ENCODE measurements at places on chromosomes 5 and 9.

GRCh38 chr5:128885649-128886255 lies 79.5 kb upstream of the SLC27A6 start:
- no peak for DNase-seq

- DNase-seq: no peak
These were observed 548 bp downstream of the TERT start for GRCh38 chr5:1294206-1294834.

DNA sequence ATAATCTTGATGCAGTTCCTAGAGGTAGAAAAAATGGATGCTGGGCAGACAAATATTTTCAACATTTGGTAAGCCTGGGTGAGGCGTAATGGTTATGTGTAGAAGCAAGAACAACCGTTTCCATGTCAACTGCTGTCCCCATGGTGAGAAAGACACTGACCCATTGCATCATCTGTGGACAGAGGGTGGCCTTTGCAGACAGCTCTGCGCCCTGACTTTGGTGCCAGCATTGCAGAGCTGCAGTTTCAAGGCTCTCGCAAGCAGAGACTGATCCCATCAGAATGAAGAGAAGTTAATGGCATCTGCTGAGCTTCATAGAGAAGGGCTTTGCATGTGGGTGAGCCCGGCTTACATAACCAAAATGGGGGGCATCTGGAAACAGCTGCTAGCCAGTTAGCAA lies 179.0 kb upstream of the ADRA1B start:
- DNase-seq: no peak

GRCh38 chr5:176296-176823 lies 14.9 kb upstream of the LRRC14B start:
- no peak for DNase-seq

DNA sequence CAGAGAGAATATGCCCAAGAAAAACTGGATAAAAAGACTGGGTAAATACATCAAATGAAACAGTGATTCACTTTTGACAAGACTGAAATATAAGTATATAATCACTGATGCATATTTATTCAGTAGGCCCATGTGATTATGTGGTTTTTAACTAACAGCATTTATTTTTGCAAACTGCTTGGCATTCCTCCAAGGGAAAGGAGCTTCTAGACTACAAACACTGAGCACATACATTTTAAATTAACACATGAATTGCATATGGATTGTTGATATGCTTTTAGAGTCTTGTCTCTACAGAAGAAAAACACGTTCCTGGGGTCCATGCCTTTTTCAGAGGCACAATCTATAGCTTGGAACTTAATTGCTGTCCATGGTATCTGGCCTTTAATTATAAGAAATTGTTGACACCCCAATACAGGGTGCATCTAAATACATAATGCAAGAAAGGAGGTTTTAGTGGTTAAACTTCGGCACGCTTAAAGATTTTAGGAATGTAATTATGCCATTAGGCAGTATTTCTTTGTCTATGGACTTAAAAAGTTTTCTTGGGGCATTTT lies 6.9 kb upstream of the MEIKIN start:
- no peak for DNase-seq

DNA sequence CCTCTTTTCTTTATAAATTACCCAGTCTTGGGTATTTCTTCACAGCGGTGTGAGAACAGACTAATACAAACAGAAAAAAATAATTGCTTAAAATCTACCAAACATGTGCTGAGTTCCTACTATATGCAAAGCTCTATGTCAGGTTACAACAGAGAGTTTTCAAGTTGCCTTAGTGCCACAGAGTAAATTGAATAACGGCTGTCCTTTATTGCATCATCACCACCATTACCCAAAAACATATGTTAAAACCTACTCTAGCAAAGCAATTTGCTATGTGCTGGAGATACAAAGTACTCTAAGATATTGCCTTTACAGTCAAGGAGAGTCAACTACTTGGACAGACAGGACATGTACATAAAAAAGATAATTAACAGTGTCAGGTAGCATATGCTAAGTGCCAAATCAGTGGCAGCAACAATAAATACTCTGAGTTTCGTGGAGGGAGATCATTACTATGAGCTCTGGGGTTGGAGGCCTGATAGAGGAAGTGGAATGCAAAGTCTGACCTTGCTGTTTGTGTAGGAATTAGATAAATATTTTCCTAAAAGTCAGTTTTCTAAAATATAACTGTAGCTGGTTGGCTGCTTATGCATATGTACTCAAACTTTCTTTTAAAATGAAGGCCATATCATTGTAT lies 1058.7 kb upstream of the WWC1 start:
- DNase-seq: no peak

DNA sequence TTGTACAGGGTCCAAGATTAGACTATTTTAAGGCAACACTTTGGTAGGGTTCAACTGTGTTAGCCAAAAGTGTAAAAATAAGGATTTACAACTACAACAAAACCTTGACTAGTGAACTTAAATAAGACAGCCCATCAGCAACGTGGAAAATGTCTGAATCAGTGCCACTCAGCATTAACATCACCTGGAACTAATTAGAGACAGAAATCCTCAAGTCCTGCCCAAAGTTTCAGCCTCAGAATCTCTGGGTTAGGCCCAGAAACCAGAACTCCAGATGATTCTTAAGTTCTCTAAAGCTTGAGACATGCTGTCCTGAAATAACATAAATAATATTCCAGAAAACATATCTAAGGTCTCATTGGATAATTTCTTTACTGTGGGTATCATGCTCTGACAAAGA lies 118.6 kb downstream of the SEMA6A start:
- DNase-seq: no peak

DNA sequence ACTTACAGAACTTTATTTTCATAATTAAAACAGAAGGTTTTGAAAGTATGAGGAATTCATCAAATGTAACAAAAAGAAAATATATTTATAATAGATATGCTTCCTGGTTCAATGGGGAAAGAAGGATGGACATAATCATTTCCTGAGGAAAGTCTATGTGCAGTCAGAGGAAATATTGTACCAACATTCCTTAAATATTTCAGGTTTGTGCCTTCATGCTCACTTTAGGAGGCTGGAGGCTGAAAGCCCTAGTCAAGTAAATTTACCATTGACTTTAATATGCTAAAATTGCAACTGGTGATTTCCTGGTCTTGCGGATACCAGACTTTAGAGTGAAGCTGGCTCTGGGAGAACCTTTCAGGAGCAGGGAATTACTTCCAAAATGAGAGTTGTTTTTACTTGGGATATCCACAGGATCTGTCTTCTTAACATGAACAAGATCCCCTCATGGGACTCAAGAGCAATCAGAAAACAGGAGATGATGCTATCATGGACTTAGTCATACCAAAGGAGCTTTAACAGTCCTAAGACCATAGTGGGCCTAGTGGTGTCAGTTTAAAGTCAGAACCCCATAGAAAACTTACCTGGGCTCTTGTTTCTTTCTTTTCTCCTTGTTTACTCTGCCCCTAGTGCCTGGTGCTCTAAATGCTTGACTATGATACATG lies 762.8 kb upstream of the GRAMD2B start:
- no peak for DNase-seq

DNA sequence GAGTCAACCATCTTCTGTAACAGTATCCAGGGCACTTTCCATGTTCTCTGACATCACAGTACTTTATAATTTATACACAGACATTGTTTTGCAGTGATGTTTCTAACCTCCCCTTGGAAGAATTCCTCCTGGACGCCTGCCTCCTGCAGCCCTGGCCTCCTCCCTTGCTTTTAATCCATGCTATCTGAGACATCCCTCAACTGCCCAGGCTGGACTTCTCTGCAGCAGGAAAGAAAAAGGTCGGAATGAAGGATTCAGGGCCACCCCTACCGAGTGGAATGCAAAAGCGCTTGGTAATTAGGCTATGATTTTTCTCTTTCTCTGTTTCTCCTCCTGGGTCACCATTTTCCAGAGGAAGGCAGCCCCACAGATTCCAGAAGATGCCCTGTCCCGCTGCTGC lies 47.0 kb upstream of the SHC3 start:
- DNase-seq: no peak

DNA sequence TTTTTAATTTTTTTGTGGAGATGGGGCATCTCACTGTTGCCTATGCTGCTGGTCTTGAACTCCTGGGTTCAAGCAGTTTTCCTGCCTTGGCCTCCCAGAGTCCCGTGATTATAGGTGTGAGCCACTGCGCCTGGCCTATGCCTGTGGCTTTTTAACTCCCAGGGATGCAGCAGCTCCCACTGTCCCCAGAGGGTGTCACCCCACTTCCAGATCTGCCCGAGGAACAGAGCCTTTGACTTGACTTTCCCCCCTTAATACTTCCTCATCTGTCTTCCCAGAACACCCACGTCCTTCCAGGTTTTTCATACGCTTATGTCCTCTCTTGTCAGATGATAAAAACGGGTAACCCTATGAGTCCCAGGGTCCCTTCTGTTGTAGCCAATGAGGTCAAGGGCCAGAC lies 7.6 kb upstream of the PRRC2B start:
- DNase-seq: no peak

DNA sequence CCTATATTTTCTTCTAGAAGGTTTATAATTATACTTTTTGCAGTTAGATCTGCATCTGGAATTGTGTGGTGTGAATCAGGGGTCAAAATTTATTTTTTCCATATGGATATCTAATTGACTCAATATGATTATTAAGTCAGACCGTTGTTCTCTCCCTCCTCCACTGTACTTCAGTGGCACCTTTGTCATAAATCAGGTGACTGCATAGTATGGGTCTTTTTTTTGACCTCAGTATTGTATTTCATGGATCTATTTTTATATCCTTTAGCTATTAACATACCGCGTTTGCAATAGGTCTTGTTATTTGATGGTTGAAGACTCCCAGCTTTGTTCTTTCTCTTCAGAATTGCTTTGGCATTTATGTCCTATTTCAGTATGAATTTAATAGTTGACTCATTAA lies 107.4 kb downstream of the BOD1 start:
- no peak for DNase-seq

- no peak for DNase-seq
These were observed 2.6 kb downstream of the ENDOG start for GRCh38 chr9:128820665-128821583.

GRCh38 chr9:106869028-106869427 lies 6.1 kb downstream of the ZNF462 start:
- DNase-seq: no peak

DNA sequence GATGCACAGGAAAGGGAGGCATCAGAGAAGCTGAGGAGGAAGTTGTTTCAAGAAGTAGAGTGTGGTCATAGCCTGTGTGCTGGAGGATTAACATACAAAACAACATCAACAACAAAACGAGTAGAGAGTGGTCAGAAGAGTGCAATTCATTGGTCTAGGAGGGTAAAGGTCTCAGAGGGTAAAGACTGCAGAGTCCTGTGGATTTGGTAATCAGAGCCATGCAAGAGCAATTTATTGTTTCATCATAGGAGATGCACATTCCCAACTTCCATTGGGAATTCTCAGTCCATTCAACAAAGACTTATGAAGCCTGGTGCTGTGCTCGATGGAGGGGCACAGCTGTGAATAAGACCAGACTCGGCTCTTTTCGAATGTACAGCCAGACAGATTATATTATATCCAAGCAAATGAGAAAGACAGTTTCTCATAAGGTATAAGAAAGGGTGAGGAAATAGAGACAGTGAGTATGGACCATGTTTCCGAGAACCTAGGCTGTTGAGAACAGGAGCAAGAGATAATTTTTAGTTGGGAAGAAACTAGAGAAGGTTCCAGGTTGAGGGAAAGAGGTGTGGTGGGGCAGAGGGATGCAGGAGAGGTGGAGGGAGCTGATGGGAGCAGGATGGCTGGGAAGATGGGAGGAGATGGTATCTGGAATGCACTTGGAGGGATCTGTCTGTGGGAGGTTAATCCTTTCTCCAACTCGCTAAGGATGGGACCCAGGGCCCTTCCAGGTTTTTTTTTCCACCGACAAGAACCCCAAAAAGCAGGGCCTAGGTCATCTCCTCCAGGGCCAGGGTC lies 7.9 kb upstream of the MYORG start:
- no peak for DNase-seq

- DNase-seq: no peak
These were observed 426.5 kb downstream of the IRX1 start for GRCh38 chr5:4022056-4022670.

- DNase-seq: no peak
These were observed 64.5 kb downstream of the CEP120 start for GRCh38 chr5:123358751-123359150.

GRCh38 chr9:23036416-23036815 lies 589.8 kb downstream of the DMRTA1 start:
- no peak for DNase-seq

DNA sequence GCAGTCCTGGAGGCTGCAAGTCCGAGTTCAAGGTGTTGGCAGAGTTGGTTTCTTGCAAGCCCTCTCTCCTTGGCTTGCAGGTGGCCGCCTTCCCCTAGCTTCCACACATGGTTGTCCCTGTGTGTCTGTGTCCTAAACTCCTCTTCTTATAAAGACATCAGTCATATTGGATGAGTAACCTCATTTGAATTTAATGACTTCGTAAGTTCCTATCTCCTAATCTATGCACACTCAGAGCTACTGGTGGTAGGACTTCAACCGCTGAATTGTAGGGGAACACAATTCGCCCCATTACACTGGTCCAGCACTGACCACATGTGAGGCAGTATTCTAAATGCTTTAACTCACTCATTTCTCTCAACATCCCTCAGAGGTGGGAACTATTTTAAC lies 25.9 kb upstream of the ADAMTS2 start:
- DNase-seq: no peak

- DNase-seq: no peak
These were observed 9.6 kb upstream of the SLC30A5 start for GRCh38 chr5:69084195-69084594.

GRCh38 chr5:32265902-32266301 lies 46.8 kb downstream of the MTMR12 start:
- DNase-seq: no peak

DNA sequence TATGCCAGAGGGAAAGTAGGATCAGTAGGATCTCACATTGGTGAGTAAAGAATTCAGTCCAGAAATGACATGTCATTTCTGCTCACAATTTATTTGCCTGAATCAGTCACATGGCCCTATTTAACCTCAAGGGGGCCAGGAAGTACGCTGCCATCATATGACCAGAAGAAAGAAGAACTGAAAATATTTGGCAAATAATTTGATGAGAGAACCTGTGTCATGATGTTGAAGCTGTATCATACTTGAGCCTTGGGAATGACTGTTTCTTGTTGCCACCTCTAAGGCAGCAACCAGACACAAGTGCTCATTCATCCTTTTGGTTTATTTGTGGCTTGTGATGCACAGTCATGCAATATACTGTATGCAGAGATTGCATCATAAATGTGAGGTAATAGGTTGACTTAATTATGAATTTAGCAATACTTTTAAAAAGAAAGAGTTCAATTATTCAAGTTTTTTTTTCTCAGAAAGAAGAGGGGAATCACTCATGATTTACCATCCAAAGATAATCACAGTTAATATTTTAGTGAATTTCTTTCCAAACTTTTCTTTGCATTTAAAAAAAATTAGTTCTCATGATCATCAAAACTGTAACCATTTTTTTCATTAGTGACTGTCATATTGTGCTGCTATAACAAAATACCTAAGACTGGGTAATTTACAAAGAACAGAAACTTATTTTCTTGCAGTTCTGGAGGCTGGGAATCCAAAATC lies 8.2 kb upstream of the ZFYVE16 start:
- no peak for DNase-seq

All from forelimb muscle (tissue), 1 donor.